ENCODE measurements at places on chromosomes 13 and 19. TPM values are rescaled to one million over a fixed set of nuclear protein-coding genes. Genes with fewer than 3 reads are reported as not detected.

Gene CATSPERD
- not detected for total RNA-seq

Gene FCHO1
- total RNA-seq, result 77.0 TPM

Gene KANK2
- 41.7 TPM for total RNA-seq

Gene MBD3L2
- not detected for total RNA-seq

Gene GNG8
- 4.1 TPM for total RNA-seq

Gene JAK3
- 7.8 TPM for total RNA-seq

Gene MRI1
- 29.3 TPM for total RNA-seq

Gene ZNF71
- total RNA-seq, result 15.6 TPM

Gene CYSLTR2
- 6.4 TPM for total RNA-seq

Gene DAND5
- total RNA-seq, result 0.28 TPM

Gene CXCL17
- not detected for total RNA-seq

Gene C19orf38
- total RNA-seq, result 1.6 TPM

Gene PCSK4
- 6.2 TPM for total RNA-seq

Gene B3GNT8
- total RNA-seq, result 1.2 TPM

Gene ZFP82
- total RNA-seq, result 14.7 TPM

Gene PCDH17
- 46.6 TPM for total RNA-seq

Gene NANOS3
- 18.8 TPM for total RNA-seq

Gene PEAK3
- 0.43 TPM for total RNA-seq

Measured in dorsolateral prefrontal cortex (tissue), 122 donors.